Kidney glomerular epithelial cell (primary cell): ENCODE measurements at places on chromosomes 4 and X.

DNA sequence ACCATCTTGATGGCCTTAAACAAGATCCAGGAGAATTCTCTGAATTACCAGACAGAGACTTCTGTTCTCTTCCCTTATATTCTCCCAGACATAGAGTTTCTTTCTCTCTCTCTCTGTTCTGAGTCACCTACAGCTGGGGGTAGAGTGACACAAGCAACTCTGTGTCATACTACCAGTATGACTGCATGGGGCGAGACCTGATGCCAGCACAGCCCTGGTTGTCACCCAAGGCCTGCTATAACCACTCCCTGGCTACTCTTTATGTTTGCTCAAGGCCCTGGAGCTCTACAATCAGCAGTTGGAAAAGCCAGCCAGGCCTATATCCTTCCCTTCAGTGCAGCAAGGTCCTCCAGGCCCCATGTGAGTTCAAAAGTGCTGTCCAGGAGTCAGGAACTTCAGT, 114.2 kb upstream of the TENT5D start:
- DNase-seq, result no peak

DNA sequence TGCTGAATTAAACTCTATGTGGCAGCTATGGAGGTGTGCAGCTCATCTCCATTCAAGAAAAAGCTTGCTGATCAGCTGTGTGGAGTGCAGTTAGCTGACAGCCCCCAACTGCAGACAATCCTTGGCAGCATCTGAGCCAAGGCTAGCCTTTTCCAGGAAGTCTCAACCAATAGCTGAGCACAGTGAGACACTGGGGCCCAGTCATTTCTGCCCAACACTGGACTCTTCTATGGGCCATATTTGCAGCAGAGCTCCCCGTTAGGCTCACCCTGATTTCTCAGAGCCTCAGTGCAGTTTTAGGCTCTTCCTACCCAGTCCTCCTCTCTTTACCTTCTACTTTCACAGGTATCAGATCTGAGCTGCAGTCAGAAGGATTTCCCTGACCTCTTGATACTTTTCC, 12.9 kb downstream of the DDX53 start:
- DNase-seq, result no peak

DNA sequence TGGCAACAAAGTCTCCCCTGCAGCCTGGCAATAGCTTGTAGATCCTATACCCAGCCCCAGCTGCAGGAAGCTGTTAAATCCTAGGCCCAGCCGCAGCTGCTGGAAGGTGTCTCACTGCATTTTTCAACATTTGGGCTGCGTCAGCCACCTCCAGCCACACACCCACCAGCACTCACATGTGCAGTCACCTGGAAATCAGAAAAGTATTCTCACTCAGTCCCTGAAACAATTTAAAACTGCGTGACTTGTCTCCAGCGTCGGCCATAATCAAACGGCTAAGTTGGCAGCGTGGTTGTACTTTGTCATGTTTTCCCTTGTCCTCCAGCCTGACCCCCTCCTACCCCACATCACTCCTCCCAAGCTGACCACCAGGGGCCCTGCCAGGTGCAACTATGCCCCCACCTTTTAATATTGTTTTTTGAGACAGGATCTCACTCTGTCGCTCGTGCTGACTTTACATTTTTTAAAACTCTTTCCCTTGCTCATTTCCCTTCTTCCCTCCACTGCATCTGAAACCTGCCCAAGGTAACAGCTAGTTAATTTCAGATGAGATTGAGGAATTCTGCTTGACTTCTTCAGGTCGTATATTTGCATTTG, 97.2 kb upstream of the FRG1 start:
- DNase-seq, result no peak

DNA sequence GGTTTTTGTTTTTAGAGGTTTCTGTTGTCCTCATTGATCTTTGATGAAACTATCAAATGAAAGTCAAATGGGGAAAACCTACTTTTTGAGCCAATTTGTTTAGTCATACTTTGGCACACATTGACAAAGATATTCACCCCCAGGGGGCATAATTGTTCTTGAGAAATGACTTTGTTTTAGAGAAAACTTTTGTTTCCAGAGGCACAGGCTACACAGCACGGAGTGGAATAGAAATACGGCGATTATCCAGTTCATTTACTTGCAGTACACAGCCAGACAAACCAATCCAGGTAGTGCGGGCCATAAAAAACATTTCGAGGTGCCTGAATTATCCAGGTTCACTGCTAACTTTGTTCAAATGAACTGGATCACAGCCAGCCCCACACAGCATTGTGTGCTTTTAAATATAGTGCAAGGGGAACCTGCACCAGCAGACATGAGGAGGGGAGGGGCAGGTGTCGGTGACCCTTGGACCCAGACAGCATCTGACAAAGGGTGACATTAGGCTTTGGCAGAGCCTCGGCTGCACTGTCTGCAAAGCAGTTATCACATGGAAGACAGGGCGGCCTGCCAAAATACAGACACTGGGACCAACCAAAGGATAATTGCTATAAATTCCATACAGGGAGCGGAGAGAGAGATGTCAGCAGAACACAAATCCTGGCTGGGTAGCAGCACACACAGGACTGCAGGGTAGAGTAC, 179.6 kb upstream of the NOCT start:
- no peak for DNase-seq

DNA sequence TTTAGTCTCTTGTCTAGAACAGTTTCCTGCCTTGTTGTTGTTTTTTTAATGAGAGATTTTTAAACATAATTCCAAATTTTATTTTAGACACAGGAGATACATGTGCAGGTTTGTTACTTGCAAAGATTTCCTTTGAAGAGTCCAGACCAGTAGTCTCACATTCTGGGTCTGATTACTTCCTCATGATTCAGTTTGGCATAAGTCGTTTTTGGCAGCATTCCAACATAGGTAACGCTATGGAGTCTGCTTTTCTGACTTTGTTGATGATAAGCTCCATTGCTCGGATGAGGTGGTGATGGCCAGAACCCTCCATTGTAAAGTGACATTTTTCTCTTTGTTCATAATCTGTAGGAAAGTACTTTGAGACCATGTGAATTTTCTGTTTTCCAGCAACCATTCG, 74.7 kb downstream of the CLCN4 start:
- DNase-seq, result no peak

GRCh38 chr4:109424093-109424841, 9.3 kb upstream of the SEC24B start:
- no peak for DNase-seq

DNA sequence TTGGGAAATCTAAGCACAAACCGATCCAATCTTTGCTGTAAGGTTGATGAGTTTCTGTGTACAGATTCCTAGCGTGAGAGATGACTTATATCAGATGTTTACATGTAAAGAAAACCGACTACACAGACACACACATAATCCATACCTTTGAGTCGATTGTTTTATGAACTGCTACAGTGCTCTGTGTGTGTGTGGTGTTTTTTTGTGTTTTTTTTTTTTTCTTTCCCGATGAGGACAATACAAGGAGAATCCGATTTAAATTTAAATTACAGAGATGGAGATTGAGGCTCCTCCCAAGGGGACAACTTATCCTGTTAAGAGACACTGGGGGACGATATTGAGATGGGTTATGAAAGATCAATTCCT, 461 bp upstream of the SLC9A6 start:
- no peak for DNase-seq

DNA sequence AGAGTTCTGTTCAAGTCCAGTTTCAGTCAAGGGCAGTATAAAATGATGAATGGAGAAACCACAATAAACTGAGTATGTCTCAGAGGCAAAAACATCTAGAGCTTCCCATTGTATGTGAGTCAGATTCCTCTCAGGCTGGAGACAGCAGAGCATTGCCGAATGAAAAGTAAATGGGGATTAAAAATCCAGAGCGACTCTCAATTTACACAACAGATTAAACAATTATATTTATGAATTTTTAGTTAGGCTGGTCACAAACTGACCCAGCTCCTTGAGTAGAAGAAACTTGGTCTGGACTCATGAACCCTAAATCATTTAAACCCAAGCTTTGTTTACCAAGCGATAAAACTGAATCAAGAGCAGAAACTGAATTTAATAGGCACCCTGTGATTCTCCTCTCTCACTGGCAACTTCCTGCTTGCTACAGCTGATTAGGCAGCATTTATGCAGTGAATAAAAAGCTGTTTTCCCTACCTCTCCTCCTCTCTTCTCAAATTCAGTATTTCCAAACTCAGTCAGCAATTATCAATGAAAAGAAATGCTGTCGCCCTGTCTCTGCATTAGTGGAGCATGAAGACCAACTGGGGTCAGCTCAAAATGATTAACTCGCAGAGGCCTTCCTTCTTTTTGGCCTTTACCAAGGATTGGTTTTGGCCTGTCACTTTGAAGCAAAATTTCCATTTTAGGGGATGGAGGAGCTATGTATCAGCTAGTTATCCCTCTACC, 568.0 kb downstream of the PDHA2 start:
- DNase-seq, result peak; percentile 53

DNA sequence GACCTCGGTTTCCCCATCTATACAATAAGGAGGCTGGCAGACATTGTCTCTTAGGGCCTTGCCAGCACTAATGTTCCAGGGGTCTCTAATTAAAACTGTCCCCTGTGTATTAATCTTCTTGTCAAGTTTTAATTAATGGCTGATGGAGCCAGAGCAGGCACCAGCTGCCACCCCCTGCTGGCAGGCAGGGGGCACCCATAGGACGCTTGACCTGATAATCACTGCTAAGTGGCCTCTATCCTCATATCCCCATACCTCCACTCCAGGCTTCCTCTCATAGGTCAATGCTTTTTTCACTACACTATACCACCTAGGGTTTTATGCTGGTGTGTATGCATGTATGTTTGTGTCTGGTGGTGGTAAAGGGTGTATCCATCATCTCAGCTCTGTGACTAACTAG, 89.4 kb downstream of the EFNB1 start:
- no peak for DNase-seq
